ENCODE measurements at places on chromosomes 7 and 10.

- no peak for DNase-seq
These were observed 105.8 kb downstream of the ARHGAP21 start for GRCh38 chr10:24617771-24618396.

DNA sequence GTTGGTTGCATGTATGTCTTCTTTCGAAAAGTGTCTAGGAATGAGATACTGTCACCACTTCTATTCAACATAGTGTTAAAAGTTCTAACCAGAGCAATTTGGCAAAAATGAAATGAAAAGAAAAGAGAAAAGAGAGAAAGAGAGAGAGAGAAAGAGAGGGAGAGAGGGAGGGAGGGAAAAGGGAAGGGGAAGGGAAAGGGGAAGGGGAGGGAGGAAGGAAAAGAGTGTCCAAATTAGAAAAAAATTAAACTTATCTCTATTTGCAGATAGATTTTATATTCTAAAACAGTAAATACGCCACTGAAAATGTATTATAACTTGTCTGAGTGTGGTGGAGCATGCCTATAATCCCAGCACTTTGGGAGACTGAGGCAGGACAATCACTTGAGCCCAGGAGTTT lies 16.2 kb downstream of the DDX56 start:
- no peak for DNase-seq

GRCh38 chr7:151314401-151314800 lies 27.2 kb upstream of the NUB1 start:
- no peak for DNase-seq

DNA sequence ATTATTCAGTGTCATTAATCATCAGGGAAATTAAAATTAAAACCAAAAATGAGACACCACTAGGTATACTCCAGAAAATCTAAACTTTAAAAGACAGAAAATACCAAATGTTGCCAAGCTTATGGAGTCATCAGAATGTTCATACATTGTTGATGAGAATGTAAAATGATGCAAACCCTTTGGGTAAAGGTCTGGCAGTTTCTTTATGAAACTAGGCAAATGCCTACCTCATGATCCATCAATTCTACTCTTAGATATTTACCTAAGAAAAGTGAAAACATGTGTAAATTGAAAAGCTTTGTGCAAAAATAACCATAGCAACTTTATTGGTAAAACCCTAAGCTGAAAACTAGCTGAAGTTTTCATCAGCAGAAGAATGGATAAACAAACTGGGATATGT lies 329.5 kb upstream of the MEOX2 start:
- no peak for DNase-seq

DNA sequence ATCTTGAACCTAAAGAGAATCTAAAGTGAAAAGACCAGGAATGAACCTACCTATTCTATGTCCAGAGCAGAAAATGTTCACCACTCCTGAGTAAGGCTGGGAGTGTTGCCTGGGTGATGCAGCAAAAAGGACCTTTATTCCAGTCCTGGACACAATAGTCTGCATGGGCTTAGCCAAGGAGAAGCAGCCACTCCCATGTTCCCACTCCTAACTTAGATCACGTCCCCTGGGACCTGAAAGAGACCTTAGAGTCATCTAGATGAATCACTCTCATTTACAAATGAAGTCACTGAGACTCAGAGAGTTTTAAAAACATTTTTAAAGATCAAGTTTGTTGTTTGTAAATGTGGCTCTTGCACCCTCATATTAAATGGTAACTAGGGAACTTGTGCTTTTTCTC lies 763.4 kb downstream of the KCNMA1 start:
- DNase-seq: no peak

DNA sequence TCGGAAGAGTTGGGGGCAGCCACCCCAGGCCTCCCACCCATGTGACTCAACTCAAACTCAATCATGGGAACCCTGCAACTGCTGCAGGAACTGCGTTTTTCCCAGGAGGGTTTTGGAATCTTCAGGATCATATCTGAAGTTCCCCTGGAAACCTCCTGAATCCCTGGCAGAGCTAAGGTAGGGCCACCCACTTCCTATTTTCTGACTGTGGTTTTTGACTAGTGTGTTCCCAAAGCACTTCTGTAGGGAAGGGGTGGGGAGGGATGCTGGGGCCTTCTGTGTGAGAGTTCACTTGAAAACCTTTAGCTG lies 127.6 kb upstream of the UNC5B start:
- DNase-seq: no peak

DNA sequence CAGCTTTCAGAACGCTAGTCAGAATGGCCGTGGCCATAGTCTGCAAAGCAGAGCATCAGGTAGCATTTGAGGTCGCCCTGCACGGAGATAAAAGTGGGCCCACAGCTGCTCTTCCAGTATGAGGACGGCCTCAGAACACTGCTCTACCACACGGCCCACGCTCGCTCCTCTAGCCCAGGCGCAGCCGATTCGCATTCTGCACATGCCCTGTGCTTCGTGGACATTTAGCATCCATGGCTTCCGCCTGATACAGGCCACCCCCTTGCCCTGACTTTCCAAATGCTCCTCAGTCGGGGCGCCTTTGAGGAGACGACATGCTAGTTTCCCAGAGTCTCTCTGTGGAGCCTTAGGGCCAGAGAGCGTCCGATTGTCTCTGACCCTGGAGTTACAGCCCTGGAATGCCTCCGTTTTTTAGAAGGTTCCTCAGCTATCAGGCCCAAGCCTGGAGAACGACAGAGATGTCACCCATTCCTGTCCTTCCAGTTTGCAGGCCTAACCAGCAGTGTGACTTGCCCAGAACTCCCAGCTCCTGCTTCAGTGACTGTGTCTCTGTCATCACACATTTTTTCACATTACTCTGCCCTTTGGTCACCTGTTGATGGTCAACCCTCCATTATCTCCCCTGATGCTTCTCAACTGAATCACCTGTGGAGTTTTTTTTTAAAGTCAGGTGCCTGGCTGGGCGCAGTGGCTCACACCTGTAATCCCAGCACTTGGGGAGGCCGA lies 14.3 kb downstream of the STRA8 start:
- DNase-seq: no peak

- no peak for DNase-seq
These were observed 213.5 kb upstream of the TMEM229A start for GRCh38 chr7:124246262-124246863.

DNA sequence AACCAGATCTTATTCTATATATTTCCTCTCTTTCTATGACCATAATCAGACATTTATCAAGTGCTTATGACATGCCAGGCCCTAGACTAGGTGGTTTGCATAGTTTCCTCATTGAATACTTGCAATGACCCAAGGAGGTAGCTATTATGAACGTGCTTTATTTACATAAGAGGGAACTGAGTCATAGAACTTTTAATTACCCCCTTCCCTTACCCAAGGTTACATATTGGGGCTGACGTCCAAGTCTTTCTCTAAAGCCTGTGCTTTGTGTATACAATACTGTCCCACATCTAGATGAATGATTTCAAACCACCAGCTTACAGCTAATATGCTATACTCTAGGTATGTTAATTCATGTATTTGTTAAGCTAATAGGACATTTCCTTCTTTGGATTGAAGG lies 91.9 kb upstream of the NPY start:
- DNase-seq: no peak

DNA sequence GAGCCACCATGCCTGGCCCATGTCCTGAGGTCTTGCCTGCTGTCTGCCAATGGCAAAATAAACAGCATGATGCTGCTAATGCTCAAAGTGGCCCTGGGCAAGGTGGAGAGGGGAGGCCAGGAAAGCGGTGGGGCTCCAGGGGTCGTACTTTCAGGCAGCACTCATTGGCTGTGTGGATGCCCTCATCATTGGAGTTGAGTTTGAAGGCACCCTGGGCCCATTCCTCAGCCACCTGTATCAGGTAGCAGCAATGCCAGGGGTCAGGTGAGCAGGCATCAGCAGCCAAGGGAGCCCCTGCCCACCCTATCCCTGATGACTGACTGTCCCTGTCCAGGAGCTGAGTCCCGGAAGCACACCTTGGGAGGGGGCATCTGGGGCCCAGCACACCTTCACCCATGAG lies 902.5 kb upstream of the ZNF722 start:
- no peak for DNase-seq

DNA sequence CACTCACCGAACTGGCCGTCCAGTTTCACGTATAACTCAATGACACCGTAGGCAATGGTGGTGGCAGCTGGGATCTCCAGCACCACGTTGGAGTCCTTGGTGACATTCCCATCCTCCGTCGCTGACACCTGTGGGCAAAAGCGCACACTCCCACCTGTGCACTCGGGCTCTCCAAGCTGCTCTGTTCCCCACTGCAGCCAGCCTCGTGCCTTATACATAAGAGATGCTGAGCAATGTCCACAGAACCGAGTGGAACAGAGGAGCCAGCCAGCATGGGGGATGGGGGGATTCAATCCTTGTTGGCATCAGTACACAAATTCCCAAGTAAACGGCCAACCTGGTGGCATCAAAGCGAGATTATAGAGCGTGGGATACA lies 40.0 kb downstream of the GSDME start:
- DNase-seq: no peak

DNA sequence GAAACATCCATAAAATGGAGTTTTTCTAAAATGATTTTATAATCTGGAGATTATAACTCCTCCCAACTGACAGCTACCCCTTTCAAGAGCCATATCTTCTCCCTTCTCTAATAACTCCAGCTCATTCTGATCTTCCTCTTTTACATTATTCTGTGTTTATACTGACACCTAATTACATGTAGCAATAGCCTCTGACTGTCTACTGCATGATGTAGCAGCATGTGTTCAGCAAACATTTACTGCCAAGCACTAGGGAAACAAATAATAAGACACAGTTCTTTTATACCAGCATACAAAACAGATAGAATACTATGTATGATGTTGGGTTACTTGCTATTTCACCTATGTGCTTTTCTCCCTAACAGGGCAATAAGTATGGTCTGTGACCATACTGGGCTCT lies 20.7 kb downstream of the RBM28 start:
- no peak for DNase-seq
